CD4-positive, alpha-beta T cell treated with Interleukin-17A for 1 hour (primary cell): ENCODE measurements at places on chromosomes 2 and 18.

DNA sequence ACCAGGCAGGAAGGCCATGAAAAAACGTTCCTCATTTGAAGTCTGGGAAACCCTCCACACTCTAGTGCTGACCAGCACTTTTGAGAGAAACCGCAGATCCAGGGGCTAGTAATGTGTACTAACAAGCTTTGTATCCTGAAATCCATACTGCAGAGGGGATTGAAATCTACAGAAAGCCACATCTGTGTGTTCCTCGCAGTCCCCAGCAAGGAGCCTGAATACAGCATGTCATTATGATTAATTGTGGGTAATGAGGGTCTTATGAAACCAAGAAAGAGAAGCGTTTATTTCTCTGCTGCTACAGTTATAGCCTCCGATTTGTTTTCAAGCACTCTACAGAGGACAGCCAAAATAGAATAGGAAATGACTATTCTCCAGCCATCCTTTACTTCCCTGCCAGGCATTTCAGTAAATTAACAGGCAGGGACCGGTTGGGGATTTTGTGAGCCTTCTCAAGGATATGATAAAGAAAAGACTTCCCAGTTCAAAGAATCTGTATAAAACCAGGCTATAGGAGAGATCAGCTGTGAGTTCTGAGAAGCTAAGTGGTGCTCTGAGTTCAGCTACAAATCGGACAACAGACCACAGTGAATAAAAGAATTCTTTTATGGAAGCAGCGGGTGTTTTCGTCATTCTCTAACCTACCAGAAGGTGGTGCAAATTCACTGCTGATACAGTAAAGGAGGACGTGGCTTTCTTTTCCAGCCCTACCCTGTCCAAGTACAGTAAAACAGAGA is 133.4 kb downstream of the INSIG2 start:
- peak; percentile 68 for DNase-seq

DNA sequence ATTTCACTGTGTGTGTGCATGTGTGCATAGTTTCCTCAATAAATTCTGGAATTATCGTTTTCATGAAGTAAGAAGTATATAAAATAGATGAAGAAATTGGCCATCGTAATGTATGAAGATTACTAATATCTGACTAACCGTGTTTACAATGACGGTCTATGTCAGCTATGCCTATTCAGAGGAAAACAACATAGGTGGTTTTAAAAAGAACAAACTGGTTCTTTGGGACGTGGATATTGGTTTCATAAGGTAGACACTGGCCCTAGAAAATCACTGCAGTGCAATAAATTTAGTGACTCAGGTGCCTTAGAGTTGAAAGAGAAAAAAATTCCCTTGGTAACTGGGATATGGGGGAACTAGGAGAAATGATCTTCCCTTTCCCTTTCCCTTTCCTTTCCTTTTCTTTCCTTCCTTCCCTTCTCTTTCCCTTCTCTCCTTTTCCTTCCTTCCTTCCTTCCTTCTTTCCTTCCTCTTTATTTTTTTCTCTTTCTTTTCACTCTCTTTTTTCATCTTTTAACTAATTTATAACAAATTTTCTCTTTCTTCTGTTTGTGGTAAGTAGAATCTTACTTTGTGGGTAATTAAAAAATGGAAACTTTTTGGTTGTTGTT is 36.4 kb downstream of the MAP2 start:
- DNase-seq, result no peak

DNA sequence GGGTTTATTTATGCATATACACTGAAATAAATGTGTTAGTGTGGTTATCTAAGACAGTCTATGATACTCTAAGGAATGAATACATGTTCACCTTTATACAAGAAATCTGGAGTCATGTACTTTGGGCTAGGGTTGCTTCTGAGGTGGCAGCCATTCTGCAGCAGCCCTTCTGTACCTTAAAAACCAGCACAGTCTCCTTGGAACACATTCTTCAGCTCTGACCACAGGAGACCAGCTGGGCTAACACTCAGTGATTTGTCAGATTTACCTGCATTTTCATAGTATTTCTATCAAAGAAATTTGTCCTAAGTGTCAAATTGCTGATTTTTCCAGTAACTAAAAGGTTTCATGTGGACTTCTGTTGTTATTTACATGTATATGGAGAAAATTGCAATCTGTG is 167.7 kb downstream of the CAMKMT start:
- DNase-seq, result no peak

- DNase-seq, result no peak
These were observed 799.7 kb downstream of the LRP1B start for GRCh38 chr2:141331127-141331526.

DNA sequence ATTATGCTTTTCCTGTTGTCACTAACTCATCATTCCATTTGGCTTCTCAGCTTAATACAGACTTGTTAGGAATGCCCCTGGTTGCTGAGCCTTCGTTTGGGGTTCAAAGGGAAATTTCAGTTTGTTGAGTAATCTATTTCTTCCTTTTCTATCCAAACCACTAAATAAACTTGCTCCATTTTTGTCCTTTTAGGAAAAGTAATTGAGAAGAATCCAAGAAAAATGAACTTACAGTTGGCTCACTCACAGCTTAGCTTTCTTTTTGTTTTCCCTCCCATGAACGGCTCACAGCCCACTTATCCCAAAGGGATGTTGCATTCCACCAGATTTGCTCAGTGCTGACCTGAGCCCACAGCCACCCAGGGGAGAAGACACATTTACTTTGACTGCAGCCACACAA is 73.9 kb downstream of the SOX11 start:
- DNase-seq, result no peak

DNA sequence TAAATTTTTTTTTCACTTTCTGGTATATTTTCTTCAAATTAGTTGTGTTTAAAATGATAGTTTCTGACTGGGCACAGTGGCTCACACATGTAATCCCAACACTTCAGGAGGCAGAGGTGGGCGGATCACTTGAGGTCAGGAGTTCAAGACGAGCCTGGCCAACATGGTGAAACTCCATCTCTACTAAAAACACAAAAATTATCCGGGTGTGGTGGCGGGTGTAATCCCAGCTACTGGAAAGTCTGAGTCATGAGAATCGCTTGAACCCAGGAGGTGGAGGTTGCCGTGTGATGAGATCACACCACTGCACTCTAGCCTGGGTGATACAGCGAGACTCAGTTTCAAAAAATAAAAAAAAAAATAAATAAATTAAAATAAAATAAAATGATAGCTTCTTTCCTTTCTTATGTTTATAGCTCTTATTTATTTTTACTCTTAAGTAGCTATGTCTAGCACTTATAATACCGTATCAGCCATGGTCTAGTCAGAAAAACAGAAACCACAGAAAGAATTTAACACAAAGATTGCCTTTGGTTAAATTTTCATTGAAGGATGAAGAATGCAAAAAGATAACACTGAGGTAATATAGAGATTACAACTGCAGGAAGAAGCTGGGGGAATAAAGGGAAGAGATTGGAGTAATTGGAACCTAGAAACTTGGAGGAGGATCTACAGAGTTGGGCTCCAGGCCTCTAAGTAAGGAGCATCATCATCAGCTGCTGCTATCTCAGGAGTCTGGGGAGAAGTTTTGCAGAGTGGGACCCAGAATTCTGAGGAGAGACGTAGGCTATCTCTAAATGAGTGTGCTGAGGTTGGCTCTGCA is 54.7 kb upstream of the MBOAT2 start:
- no peak for DNase-seq

GRCh38 chr2:144630459-144631215 is 110.7 kb upstream of the ZEB2 start:
- no peak for DNase-seq

DNA sequence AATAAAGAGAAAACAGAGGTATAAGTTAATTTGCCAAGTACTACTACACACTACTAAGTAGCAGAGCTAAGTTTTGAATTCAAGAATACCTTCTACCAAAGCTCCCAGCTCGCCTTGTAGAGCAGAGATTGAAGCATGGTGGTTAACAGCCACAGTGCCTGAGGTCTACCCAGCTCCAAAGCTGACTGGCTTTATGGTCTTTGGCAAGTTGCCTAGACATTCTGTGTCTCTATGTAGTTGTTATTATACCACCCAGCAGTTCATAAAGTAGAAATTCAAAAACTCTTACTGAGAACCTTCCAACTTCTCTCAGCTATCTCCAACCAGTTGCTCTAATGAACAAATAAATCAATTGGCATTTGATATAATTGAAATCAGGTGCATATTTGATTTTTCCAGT is 87.8 kb downstream of the PDE11A start:
- no peak for DNase-seq

DNA sequence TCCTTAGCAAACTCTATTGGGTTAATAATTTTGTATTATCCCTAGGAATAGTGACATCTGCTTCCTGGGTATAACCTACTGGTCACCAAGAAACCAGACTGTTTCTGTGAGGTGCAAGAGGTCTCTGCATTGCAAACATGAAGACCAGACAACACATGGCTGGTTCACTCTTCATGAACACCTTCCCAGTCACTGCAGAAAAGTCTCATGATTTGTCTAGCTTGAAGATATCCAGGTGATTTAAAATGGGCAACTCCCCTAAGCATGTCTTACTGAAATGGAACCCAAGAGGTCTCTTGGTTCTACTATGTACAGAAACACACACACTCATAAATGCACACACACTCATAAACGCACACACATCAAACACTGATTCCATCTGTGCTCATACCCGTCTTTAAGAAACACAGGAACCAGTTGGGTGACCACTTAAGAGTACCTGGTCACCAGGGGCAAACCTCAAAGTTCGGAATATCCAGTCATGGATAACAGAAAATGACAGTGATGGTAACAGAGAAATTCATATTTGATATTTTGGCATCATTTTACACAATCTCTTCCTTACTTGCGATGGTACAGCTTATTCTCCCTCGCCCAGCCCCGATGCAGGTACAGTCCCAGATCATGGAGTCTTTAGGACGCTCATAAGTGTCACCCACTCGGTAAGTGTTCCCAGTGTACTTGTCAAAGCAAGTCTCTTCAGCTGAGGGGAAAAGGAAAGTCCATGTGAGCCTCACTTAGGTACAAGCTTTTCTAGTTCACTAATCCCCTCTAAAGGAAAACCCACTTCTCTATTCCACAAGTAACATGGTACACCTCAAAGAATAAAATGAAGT is 2.9 kb downstream of the FN1 start:
- no peak for DNase-seq

DNA sequence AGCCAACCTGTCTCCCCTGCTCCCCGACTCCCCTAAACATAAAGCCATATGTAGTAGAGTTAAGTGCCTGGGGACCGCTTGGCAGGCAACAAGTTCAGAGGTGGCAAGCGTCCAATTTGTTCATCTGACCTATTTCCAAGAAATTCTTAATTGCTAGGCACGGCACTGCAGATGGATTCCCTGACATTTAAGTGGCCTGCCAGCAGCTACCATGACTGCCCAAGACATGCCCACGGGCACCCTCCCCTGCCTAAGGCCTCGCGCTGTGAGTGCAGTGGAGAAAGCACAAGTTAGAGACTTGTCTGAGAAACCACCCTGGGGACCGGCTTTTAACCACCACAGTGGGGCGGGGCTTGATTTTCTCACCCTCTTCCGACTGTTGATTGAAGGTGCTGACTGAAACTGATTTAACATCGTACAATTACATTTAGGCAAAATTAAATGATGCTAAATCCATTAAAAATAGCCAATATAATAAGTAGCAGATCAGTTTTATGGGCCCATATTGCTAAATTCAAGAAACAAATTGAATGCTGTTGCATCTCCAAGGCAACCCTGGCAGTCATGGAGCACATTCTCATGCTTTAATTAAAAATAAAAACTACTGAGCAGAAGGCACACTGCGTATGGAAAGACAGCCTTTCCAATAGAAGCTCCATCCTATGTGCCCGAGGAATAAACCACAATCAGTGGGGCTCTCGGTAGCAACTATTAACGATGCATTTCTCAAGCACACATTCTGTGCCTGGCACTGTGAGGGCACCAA is 163.6 kb upstream of the ACAA2 start:
- DNase-seq, result no peak

DNA sequence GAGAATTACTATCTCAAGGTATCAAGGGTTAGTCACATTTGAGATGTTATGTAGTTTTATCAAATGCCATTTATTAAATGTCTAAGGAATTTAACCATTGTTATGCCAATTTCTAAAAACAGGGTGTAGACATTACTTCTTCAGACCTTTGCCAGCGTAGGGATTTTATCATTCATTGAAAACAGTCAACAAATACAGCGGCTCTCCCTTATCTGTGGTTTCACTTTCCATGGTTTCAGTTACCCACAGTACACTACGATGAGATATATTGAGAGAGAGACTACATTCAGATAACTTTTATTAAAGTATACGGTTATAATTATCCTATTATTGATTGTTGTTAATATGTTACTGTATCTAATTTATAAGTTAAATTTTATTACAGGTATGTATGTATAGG is 234.7 kb downstream of the TMX3 start:
- DNase-seq, result no peak

DNA sequence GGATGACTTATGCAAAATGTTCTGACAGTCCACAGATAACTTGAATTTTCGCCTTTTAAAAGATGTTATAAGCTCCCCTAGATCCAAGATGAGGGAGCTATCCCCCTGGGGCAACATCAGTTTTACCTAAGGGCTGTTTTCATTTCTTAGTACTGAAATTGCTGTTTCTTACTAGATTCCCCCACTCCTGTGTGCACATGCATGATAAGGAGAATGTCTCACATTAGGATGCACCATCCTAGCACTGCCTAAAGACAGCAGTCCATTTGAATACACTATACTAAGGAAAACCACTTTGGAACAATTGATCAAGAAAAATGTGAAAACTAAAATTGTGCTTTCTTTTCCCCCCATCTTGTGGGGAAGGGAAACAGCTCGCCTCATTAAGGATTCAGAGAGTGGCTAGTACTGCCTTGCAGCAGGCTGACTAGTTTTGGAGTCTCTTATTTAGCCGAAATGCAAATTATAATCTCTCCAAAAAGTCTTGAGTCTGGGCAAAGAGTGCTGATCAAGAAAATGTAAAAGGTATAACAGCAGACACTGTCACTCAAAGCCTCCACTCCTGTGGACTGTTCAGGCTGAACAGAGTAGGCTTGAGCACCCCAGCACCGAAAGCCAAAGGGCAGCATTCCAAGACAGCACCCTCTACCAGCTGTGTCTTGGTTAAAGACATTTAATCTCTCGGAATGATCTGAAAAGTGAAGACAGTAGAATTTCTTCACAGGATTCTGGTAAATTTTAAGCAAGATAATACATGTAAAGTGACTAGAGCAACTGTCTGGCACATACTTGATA is 65.0 kb downstream of the ZNF385B start:
- DNase-seq, result no peak

DNA sequence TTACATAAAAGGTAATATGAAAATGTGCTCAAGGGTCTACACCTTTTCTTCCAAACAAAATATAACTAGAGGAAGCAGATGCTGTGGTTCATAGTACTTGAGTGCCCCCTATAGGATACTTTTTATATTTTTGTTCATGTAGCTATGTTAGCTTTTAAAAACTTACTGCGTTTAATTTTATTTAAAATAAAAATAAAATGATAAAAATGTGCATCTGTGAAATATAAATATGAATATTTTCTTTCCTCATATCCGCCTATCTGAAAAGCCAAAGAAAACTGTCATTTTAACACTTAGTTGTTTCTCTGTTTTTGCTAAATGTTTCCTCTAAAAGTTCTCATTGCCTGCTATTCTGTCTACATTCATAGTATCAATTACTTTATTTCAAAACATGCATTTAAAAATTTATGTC is 9.6 kb upstream of the LRP1B start:
- no peak for DNase-seq
